ENCODE measurements at places on chromosomes 4 and X.

DNA sequence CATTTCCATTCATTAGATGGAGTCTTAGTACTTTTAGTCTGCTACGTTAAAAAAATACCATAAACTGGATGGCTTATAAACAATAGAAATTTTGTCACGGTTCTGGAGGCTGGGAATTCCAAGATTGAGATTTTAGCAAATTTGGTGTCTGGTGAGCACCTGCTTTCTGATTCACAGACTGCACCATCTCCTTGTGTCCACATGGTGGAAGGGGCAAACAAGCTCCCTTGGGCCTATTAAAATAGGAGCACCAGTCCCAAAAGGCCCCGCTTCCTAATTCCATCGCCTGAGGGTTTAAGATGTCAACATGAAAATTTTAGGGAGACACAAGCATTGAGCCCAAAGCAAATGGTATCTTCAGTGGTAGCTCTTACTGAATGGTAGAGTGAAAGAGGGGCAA, 120.5 kb upstream of the MAP9 start:
- DNase-seq = no peak

DNA sequence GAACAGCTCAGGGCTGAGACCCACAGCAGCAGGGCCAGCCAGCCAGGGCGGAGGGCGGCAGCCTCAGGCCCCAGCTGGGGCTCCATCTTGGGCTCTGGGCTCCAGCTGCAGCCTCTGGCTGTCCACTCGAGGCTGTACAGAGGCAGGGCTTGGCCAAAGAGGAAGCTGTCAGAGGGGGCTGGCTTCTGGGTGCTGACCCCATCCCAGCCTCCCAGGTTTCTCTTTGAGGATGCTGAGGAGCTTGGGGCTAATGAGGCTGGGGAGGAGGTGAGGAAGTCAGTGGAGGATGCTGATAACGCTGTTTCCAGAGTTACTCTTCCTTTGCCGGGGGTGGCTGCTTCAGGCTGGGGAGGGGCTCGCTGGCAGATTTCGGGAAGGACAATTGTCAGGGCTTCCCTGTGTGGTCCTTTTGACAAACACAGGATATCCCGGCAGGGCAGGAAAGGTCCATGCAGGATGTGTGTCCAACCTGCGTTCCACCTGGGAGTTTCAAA, at the start of gene DIPK2B:
Gene DIPK2B, minus strand, starts transcription at position 136 of the 494 bp plus-strand sequence. Its CDS starts 50 bp downstream, at position 86.
- DNase-seq = no peak

DNA sequence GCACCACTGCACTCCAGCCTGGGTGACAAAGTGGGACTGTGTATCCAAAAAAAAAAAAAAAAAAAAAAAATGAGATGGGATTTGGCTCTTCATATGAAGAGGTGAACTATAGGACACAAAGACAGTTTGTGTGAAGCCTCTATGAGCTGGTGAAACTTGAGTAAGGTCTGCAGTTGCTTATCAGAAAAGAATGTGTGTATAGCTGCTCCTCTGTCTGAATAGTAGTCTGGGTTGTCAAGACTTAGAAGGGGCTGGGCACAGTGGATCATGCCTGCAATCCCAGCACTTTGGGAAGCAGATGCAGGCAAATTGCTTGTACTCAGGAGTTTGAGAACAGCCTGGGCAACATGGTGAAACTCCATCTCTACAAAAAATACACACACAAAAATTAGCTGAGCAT, 82.8 kb downstream of the ARSF start:
- DNase-seq = no peak

DNA sequence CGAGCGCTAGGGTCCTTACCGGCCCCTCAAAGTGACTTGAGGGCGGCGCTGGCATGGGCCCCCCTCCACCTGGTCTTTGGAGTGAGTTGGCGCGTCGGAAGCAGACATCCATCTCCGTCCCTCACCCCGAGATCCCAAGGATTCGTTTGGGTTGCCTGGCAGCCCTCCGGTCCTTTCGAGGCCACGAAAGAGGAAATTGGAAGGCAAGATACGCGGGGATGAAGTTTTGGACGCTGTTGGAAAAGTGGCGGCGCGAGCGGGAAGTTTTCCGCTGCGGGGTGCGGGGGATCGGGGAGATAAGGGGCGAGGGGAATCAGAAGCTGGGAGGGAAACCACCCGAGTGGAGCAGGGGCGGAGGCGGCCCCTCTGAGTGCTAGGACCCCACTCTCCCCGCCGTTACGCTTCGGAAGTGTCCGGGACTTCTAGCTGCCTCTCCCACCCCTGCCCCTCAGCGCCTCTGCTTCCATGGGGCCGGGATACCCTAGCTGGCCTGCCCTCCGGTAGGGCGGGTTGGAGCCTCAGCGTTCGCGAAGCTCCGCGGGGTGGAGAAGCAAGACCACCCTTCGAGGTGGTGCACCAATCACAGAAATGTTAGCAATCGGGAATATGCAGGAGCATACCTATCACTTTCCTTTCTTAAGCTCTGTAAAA, 57.8 kb downstream of the FRMPD3 start:
- no peak for DNase-seq

- DNase-seq = no peak
These were observed 367.8 kb upstream of the GRIA3 start for GRCh38 chrX:122816288-122816687.

GRCh38 chrX:108642273-108642628, 94.1 kb downstream of the IRS4 start:
- no peak for DNase-seq

DNA sequence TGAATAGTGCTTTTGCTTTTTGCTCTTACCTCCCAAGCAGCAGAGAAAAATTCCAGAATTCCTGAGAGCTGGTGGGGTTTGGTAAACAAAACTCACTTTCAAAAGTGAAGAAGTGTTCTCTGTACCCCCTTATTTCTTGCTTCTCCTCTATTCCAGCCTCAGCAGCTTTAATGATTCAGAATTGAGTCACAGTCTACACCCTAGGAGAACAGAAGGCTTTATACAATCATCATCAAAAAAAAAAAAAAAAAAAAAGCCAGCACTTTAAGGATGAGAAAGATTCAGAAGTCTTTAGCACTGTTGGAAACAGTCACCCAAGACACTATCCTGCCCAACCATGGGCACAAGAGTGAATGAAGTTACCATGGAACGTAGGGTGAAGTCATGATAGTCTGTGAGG, 1583.1 kb upstream of the PCDH10 start:
- DNase-seq = no peak

DNA sequence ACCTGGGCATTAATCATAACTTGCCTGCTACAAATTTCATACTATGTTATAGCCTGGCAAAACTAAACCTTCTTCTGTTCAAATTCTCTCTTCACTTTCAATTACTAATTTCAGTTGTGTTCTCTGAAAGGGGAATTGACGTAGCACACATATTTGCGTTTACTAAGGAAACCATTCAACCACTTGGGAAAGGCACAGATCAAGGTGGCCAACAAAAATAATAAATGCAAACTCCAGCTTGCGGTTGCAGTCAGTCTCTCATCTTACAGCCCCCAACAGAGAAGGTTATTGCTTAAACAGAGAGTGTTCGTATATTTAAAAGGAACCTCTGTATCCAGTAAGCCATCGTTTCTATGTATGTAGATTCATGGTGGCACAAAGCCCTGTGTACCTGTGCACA, 4.0 kb downstream of the SRPX start:
- DNase-seq = no peak

- DNase-seq = no peak
These were observed 1.5 kb downstream of the HPRT1 start for GRCh38 chrX:134461437-134461836.

DNA sequence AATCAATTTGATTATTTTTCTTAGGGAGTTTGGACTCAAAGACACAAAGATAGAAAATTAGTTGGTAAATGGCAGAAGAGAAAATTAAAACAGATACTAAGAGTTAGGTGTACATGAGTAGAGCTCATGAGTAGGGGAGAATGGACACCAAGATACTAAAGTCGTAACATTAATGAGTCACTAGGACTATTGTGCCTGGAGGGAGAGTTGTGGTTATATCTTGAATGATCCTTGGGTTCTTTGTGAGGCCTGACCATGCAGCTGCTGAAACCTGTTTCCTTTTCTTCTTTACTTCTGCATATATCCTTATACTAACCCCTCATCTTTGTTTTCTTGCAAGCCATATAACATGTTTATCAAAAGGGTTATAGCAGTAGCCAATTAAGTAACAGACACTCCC, 532.8 kb downstream of the RPA4 start:
- DNase-seq = no peak

GRCh38 chr4:155033604-155034003, 174.8 kb upstream of the NPY2R start:
- DNase-seq = no peak

DNA sequence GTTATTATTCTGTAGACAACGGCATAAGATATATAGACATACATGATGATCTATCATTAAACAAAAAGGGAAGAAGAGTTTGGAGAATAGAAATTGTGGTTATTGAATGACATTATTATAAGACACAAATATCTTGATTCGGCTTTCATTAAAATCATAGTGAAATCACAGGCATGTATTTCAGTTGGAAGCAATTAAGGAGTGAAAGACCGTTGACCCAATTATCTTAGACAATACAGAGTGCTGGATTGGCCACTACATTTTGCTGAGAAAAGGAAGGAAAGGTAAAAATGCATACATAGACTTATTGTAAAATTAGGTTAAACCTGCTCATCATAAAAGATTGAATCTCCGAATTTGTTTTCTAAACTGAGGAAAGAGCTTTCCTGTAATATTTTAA, 209.8 kb downstream of the KCNIP4 start:
- DNase-seq = no peak

DNA sequence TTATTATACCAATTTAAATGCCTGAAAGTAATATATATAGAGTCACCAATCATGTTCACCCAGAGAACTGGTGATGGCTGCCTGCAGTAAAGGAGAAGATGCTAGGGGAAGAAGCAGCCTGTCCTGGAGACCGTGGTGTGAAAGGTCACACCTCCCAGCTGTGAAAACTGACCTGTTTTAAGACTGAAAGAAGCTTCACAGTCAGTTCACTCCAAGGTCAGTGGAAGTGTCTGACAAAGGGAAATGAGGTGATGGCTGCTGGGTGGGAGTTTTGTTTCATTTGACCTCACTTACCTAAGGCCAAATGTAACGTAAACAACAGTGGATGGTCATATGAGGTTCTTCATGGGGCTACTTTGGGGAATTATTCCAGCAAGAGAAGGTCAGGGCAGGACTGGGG, 352.1 kb upstream of the GATB start:
- no peak for DNase-seq

- DNase-seq = no peak
These were observed 72.9 kb downstream of the ADAMTS3 start for GRCh38 chr4:72496119-72496518.

DNA sequence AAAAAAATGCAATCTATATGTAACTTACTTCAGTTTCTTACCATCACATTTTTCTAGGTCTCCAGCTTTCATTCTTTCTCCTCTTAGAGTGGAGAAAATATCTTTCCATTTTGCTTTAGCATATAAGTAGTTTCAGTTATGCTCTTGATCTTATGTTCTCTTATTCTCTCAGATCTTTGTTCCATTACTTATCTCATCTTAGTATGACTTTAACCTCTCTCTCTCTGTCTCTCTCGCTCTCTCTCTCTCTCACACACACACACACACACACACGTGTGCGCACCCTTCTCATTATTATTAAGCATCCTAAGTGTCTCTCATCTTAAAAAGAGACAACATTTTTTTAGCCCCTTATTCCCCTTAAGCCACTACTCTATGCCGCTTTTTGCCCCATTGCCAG, 92.8 kb downstream of the FAAH2 start:
- DNase-seq = no peak

DNA sequence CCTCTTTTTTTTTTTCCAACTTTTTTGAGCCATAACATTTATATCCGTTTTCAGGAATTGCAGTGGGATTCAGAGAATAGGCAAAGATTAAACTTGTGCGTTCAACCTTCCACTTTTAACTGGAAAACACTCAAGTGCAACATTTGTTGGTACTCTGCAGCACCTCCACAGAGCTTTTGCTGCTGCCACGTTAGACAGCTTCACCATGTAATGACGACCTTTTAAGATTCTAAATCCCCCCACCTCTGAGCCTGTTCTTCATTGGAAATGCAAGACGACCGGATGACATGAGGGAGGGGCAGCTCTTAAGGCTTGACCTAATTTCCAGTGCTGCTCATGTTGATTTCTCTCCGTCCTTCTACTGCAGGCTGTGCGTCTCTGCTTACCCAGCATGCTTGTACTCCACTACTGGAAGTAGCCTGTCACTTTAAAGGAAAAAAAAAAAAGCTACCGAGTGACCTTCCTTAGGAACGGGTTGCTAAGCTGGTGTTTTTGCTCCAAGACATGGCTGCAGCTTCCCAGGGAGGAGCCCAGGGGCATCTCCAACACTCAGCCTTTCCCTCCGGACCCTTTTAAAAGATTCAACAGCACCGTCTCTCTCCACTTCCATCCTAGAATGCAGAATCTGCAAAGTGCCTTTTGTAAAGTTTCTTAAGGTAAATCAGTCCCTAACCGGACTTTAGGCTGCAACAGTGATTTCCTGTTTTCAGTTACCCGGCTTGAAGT, at the start of gene CC2D2A:
Gene CC2D2A, plus strand, starts transcription at position 481 of the 726 bp plus-strand sequence. CDS start 6,051 bp downstream, outside the sequence.
- DNase-seq = no peak

DNA sequence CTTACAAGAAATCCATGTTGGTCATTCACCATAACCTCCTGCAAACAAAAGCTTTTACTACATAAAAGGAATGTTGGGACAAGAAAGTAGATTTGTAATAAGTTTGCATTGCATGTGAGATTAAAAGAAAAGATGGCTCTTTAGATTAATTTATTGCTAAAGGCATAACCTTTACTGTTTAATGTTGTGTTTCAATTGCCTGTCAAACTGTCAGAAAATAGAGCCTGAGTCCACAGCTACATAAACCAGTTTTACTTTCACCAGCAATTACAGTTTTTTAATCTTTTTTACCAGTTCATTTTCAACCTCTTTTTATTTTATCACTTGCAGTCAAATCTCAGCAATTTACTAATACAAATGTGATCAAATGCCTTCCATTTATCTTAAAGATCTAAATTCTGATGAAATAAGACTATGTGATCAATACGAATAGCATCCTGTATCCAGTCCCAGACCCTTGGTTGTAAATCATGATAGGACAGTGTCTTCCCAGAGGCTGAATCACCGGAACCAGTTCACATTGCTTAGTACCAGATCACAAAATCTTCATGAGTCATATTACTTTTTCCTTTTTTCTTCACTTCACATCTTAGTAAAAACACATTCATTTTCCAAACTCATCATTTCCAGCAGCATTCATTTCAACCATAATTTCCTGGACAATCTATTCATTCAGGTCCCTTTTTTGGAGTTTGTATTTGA, 95.4 kb upstream of the FRG1 start:
- no peak for DNase-seq

DNA sequence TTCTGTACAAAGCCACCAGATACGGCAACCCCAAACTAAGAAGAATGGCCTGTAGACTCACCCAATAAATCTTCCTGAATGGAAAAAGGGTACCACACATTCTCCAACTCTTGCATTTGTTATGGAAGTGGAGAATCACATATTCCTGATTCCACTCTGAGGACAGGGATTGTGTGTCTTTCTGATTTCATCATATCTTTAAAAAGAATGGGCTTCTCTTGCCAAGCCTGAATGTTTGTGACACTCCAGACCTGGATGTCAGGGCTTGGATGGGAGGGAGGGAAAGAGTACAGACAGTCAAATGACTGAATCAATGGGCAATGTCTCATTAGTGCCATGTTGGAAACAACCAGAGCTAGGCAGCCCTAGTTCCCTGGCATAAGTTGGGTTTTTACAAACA, 77.4 kb downstream of the PLAC1 start:
- no peak for DNase-seq

GRCh38 chr4:45554423-45554822, 569.4 kb downstream of the GABRG1 start:
- DNase-seq = no peak

Measured in activated naive CD4-positive, alpha-beta T cell treated with anti-CD3 and anti-CD28 coated beads, Interleukin-2, amount 50 U/mL, for 72 hours (primary cell).